ENCODE measurements at places on chromosomes 6 and 20. TPM values are rescaled to one million over a fixed set of nuclear protein-coding genes. Genes with fewer than 3 reads are reported as not detected.

Gene IRAK1BP1
- total RNA-seq, result 4.2 TPM

Gene CCM2L
- 8.6 TPM for total RNA-seq

Gene THEMIS
- total RNA-seq, result 5.6 TPM

Gene ASIP
- not detected for total RNA-seq

Gene CST2
- not detected for total RNA-seq

Gene HAO1
- total RNA-seq, result not detected

DNA sequence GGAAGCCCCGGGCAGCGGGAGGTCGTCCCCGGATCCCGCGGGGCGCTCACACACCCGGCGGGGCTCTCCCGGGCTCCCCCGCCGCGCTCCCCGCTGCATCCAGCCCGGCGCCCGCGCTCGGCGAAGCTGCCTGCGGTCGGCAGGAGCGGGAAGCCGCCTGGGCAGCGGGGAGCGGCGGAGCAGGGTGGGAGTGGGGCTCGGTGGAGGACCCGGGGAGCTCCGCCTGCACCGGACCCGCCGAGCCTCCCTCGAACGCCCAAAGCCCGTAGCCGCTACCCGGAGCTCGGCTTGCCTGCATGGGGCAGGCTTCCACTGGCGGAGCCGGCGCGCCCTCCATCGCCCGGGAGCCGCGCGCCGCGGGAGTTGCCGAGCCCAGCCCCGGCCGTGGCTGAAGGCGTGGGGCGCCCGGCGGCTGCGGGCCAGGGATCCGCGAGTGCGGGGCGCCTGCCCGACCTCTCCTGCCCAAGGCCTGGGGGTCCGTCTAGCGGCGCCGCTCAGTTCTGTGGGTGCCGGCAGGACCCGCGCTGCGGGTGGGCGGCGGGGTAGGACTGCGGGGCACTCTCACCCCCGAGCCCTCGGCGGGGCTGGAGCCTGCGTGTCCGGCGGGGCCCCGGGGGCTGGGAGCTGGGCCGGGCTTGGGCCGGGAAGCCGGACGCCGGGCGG, 671 bp downstream of the CDH4 start:
- H3K27me3 ChIP-seq, result peaks cover 28% of the 10 kb centered on the region
- DNase-seq, result no peak
- H3K36me3 ChIP-seq, result no peaks in the 10 kb centered on the region
- peak overlapping the region; percentile 52 for H3K4me3 ChIP-seq
- peaks cover 7% of the 10 kb centered on the region for H3K4me1 ChIP-seq

DNA sequence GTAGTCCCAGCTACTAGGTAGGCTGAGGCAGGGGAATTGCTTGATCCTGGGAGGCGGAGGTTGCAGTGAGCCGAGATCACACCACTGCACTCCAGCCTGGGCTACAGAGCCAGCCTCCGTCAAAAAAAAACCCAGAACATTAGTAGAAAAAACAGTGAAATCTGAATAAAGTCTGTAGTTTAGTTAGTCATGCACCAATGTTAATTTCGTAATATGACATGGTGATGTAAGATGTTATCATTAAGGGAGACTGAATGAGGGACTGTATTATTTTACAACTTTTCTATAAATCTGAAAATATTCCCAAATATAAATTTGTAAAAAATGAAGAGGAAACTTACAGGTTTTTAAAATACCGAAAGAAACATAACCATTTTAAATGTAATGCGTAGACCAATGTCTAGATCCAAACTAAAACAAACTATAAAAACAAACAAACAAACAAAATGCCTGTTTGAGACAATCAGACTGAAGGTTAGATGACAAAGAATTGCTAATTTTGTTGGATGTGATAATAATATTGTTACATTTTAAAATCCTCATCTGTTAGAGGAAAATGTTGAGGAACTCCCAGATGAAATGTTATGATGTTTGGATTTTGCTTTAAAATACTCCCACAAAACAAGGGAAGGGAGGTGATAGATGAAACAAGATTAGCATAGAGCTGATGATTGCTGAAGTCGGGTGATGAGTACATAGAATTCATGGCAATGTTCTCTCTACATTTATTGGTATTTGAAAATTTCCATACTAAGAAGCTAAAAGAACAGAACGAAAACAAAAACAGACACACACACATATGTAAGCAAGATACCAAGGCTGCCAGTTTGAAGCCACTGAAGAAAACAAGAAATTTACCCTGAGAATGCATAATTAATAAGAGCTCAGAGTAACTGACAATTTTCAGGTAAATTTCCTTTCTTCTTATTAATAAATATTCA, 1.8 kb downstream of the GSTA4 start:
- no peak for DNase-seq
- H3K4me1 ChIP-seq, result peaks cover 32% of the 10 kb centered on the region
- H3K27me3 ChIP-seq, result no peaks in the 10 kb centered on the region
- peak overlapping the region; percentile 71 for H3K4me3 ChIP-seq

GRCh38 chr20:53943522-53944291, 126.7 kb downstream of the BCAS1 start:
- peaks cover 35% of the 10 kb centered on the region for H3K4me1 ChIP-seq
- H3K36me3 ChIP-seq, result no peaks in the 10 kb centered on the region
- H3K27ac ChIP-seq, result no peak overlapping the region
- no peaks in the 10 kb centered on the region for H3K27me3 ChIP-seq
- DNase-seq, result no peak

- no peaks in the 10 kb centered on the region for H3K4me1 ChIP-seq
- no peaks in the 10 kb centered on the region for H3K36me3 ChIP-seq
- H3K27ac ChIP-seq, result no peak overlapping the region
- no peak overlapping the region for H3K4me3 ChIP-seq
- DNase-seq, result no peak
Measured at GRCh38 chr20:45056473-45057173, 44.3 kb downstream of the KCNS1 start.

DNA sequence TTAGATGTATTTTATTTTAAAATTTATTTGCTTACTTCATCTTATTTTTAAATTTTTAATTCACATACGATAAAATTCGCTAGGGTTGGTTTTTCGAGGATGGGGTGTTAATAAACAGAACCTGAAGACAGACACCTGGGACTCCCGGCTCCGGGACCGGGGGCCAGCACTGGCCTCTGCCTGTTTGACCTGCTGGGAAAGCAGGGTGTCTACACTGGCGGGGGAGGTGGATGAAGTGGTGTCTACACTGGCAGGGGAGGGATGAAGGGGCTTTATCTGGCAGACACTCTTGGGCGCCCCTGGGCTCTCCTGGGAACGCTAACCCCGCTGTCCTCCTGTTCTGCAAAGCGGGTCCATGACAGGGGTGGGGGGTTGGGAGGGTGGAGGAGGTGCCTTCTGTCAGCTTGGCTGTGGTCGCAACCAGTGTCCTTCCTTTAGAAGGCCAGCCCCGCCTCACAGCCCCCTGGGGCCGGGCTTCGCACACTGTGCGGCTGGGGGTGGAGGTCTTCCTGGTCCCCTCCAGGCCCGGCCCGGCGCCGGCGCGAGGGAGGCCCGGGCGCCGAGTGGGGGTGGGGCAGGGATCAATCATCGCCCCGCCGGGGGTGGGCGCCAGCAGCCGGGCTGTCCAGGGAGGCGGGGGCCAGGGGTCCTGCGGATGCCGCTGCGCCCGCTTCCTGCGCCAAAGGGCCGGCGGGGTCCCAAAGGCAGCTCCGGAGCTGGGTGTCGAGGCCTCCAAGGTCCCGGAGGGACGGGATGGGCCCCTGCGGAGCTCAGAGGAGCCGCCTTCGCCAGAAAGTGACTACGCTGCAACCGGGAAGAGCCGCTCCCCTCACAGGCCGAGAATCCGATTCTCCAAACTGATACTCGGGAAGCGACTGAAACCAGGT, 1.8 kb downstream of the GATA5 start:
- peaks cover 21% of the 10 kb centered on the region for H3K27me3 ChIP-seq
- no peak for DNase-seq
- H3K36me3 ChIP-seq, result no peaks in the 10 kb centered on the region
- H3K27ac ChIP-seq, result no peak overlapping the region

DNA sequence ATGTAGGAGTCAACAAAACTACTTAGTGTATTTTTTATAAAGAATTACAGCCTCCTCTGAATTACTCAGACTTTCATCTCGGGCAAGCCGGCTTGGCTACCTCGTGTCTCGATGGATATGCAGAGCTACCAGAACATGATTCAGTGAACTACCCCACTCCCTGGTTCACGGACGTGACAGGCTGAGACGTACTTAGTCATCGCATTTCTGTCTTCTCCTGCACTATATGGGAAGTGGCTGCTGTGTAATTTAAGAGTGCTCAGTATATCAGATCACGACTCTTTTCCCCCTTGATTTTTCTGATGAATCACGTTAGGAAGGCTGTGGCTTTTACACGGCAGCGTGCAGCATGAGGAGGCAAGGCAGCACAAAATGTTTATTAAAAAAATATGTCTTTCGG, 302.7 kb upstream of the ZFP64 start:
- no peak overlapping the region for H3K27ac ChIP-seq
- H3K4me1 ChIP-seq, result no peaks in the 10 kb centered on the region
- no peak overlapping the region for H3K4me3 ChIP-seq
- no peaks in the 10 kb centered on the region for H3K27me3 ChIP-seq
- DNase-seq, result no peak

DNA sequence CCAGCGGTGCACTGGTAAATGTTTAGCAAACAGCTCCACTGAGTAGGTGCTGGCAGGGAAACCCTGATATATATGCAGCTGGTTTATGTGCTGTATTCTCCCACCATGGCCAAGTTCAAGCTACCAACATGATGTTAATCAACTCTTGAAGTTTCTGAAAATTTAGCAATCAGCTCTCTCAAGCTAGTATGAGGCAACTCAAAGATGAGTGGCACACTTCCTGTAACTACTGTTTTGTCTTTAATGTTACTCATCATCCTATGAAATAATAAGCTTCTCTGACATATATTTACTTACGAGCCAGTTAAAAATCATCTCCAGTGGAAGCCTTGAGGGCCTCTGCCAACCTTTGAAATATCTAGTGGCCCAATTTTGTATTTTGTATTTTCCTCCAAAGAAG, 54.7 kb downstream of the TRMT6 start:
- no peak for DNase-seq
- no peaks in the 10 kb centered on the region for H3K36me3 ChIP-seq
- H3K27ac ChIP-seq, result no peak overlapping the region
- H3K4me1 ChIP-seq, result no peaks in the 10 kb centered on the region
- no peaks in the 10 kb centered on the region for H3K27me3 ChIP-seq
- H3K4me3 ChIP-seq, result no peak overlapping the region

DNA sequence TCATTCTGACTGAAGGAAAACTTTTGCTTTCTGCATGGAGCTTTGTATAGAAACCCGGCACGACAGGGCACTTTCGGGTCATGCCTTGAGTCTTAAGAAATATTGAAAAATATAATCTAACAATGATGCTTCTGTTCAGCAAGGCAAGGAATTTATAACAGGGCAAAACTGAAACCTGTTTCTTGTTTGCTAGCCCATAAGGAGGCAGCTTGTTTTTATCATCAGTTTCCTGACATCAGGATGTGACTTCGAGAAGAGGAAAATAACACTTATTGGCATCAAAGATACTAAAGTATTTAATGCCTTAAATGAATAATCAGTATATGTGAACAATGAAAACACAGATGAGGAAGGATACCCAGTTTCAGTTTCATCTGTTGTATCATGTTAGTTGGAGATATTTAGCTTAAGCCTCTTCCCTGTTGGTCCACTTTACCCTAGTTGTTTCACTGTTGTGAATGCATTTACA, 146.5 kb downstream of the CDKAL1 start:
- H3K27ac ChIP-seq, result no peak overlapping the region
- H3K4me1 ChIP-seq, result peaks cover 14% of the 10 kb centered on the region

DNA sequence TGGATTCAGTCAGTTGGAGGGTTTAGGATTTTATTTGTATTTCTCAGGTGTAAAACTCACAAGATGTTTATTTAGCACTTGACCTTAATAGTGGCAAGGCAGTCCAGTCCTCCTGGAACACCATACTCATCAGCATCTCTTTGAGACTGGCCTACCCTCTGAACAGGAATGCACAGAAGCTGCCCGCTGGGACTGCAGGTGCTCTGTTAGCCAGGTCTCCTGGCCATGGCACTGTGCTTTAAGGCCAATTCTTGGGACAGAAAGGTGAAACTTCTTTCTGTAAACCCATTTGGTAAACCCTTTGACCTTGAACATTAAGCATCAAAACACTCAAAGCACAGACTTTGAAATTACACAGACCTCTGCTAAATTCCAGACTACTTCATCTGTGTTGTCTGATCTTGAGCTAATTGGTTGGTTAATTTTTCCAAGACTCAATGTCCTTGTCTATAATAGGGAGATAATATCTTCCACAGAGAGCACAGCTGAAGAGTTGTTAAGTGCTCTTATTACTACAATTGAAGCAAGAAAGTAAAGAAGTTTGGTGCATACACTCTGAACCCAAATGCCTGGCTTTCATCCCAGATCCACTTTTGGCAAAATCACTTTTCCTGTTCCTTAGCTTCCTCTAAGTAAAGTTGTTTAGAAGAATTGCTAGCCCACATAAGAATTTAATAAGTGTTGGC, 54.9 kb upstream of the NT5E start:
- H3K27ac ChIP-seq, result no peak overlapping the region
- H3K4me1 ChIP-seq, result no peaks in the 10 kb centered on the region
- H3K4me3 ChIP-seq, result no peak overlapping the region
- no peak for DNase-seq
- H3K27me3 ChIP-seq, result no peaks in the 10 kb centered on the region

DNA sequence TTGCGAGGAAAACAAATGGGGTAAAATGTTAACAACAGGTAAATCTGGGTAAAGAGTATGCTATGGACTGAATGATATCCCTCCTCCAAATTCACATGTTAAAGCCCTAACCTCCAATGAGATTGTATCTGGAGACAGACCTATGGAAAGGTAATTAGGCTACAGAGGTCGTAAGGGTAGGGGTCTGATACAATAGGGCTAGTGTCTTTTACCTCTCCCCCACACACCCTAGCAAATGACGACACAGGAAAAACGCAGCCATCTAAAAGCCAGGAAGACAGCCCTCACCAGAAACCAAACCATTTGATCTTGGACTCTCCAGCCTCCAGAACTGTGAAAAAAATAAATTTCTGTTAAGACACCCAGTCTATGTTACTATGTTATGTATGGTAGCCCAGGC, 20.6 kb upstream of the FBXO9 start:
- no peaks in the 10 kb centered on the region for H3K27me3 ChIP-seq
- no peak overlapping the region for H3K4me3 ChIP-seq
- H3K27ac ChIP-seq, result no peak overlapping the region

GRCh38 chr6:97812940-97813339, 529.9 kb upstream of the MMS22L start:
- H3K4me3 ChIP-seq, result no peak overlapping the region
- no peak for DNase-seq
- no peaks in the 10 kb centered on the region for H3K36me3 ChIP-seq
- no peak overlapping the region for H3K27ac ChIP-seq
- H3K4me1 ChIP-seq, result no peaks in the 10 kb centered on the region

- H3K27ac ChIP-seq, result peak overlapping the region; percentile 29
- no peaks in the 10 kb centered on the region for H3K36me3 ChIP-seq
Measured at GRCh38 chr20:10924644-10925201, 250.9 kb upstream of the JAG1 start.
